Gastroesophageal sphincter (tissue), 4 donors: ENCODE measurements at places on chromosomes 1 and 21.

DNA sequence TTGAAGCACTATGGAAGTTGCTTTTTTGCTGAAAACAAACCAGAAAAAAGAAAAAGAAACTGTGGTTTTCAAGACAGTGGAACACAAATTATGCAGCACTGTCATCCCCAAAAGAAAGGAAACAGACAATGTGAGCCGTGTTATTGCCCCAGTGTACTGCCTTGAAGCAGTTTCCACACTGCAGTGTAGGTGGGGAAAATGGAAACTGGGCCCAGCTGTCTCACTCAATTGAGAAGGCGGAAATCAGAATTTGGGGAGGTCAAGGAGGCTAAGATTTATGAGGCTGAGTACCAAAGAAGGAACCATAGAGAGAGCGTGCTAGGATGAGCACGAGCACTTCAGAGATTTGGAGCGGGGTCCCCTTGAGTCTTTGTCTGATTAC lies 55.5 kb downstream of the MPZL1 start:
- ATAC-seq: no peak

DNA sequence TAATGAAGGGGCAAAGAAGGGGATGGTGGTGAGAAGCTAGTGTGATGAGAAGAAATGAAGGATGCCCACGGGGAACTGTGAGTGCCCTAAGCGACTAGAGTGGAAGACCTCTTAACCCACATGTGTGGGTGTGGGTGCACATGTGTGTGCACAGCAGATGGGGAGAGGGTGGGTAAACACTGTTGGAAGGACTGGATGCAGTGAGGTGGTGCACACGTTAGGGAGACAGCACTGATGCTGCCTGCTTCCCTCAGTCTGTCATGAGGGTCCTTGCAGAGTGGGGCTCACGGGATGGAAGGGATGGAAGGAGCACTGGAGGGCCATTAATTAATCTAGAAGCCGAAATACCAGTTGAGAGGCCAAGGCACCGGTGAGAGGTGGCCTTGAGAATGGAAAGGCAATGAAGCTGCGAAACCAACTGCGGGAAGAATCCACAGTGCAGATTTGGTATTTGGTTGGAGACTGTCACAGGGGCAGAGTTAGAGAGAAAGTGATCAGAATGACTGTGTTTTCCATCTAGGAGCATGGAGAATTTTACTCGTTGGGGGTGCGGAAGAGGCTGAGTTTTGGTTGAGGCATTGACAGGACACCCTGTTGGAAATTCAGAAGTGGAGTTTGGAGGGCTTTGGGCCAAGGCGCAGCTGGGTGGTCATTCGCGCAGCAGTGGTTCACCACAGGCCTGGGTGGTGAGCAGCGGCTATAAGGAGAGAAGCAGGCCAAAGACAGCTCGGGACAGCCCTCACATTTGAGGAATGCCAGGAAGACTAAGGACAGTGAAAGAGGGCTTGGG lies 15.8 kb downstream of the RCSD1 start:
- ATAC-seq: no peak

GRCh38 chr1:20423169-20423795 lies 62.7 kb downstream of the CAMK2N1 start:
- ATAC-seq: no peak

GRCh38 chr1:16122916-16123315 lies 33.0 kb downstream of the EPHA2 start:
- ATAC-seq: no peak

DNA sequence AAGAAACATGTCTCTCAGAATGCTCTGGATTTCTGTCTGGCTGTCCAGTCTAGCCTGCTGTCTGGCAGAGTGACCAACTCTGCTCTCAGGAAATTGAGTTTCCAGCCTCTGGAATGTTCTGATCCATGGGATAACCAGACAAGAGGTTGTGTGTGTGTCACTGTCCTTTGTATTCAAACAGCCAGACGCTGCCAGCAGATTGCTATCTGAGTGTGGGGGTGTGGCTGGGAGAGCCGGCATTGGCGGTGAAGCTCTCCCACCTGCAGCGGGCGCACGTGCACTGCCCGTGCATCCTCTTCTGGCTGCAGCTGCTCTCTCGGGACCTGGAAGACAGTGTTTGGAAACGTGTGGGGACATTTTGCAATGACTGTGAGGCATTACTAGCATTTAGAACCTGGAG lies 26.1 kb downstream of the PKP1 start:
- ATAC-seq: peak; percentile 63

DNA sequence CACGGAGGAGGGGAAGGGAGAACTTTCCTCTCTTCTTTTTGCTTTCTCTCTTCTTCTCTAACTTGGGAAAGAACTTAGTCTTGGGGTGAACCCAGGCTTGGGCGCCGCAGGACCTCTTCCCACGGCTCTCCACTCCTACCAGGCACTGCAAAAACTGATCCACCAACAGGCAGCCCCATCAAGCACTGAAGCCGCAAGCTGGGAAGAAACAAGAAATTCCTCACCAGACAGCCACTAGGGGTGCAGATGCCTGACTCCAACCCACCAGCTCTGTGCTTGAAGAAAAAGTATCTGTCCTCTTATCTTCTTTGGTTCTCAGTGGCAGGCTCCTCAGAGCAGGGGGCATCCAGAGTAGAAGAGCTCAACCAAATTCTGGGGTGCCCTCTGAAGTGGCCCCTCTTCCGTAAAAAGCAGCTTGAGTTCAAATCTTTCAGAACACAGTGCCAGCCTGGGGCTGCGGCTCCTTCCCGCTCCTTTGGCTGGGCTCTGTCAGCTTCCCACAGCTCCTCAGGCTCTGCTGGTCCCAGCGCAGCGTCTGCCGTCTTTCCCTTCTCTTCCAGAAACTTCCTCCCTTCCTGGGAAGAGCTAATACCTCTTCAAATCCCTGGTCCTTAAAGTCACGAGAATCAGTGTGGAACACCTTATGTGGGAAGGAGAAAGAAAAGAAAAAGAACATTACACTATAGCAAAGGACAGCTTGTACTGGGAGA lies 2.4 kb downstream of the SLC41A1 start:
- ATAC-seq: no peak

DNA sequence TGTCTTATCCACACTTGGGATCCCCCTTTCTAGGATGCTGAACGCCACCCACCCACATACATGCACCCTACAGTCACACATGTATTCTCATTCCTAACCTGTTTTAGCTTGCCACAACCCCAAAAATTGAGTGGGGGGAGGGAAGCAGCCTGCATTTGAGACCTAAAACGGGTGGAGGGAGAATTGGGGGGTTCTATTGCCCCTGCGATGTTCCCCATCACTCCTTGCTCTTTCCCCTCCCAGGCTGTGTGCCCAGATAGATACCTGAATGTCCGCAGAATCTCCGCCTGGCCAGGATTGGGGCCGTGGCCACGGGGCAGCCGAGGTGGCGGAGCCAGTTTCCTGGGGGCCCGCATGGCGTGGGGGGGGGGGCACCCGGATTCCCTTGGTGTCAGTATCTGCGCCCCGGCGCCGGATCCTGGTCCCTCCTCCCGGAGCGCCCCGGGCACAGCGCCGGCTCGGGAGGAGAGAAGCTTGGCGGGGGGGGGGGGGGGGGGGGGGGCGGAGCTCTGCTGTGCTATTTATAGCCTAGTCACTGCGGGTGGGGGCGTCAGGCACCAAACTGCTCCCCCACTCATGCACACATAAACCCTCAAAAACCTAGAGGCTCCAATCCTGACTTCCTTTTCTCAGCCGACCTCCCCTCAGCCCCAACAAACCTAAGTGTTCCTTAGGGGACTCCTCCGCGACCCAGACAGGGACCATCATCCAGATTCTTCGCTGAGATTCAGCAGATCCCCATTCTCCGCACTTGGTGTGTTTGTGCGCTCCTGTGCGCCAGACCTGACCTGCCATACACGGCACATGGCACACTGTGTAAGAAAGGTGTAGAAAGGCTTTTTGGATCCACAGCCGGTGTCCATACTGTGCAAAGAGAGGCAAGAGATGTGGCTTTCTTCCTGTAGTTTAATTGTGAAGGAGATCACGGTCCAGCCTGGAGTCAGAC lies 1.9 kb downstream of the ANKRD34A start:
- ATAC-seq: no peak

DNA sequence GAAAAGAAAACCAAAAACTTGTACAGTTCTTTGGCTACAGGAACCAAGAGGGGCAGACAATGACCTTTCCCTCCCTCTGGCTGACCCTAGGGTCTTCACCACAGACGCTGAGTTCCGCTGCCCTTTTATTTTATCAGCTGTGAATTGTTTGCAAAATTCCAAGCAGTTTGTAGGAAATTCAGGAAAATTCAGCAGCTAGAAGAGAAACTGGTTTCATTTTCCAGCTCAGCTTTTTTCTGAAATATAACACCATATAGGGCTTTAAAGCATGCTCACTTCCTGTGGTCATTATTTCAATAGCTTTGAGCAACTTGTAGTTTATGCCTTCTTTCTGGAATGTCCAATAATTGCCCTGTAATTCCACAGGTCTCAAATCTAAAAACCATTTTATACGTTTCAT lies 5.5 kb upstream of the PIK3R3 start:
- ATAC-seq: no peak

DNA sequence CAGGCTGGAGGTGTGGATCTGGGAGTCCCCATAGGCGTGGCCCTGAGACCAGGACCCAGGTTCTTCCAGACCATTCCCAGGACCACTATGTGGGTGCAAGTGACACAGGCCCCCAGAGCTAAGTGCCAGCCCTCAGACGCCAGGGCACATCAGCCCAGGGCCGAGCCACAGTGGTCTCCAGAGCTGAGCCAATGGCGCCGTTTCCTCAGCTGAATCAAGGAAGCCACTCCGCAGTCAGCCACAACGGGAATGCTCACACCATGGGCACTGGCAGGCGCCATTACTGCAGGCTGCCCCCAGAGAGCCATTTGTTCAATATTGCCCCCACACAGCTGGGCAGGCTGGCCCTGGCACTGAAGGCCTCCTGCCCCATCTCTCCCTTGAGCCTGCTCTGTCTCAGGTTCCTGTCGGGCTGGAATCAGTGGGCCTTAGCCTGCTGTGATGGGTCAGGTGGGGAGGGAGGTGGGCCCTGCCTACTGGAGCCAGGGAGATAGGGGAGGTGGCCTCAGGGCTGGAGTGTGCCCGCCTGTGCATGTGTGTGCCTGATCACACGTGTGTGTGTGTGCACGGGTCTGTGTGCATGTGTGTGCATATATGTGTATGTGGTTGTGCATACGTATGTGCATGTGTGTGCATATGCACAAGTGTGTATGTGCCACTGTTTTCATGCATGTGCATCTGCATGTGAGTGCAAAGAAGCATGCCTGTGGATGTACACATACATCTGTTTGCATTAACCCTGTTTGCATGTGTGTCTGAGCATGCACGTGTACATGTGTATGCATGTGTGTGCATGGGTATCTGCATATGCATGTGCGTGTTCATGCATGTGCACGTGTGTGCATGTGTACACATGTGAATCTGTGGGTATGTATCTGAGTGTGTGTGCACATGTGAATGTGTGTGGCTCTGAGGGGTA lies 6.1 kb downstream of the GJC2 start:
- ATAC-seq: no peak

DNA sequence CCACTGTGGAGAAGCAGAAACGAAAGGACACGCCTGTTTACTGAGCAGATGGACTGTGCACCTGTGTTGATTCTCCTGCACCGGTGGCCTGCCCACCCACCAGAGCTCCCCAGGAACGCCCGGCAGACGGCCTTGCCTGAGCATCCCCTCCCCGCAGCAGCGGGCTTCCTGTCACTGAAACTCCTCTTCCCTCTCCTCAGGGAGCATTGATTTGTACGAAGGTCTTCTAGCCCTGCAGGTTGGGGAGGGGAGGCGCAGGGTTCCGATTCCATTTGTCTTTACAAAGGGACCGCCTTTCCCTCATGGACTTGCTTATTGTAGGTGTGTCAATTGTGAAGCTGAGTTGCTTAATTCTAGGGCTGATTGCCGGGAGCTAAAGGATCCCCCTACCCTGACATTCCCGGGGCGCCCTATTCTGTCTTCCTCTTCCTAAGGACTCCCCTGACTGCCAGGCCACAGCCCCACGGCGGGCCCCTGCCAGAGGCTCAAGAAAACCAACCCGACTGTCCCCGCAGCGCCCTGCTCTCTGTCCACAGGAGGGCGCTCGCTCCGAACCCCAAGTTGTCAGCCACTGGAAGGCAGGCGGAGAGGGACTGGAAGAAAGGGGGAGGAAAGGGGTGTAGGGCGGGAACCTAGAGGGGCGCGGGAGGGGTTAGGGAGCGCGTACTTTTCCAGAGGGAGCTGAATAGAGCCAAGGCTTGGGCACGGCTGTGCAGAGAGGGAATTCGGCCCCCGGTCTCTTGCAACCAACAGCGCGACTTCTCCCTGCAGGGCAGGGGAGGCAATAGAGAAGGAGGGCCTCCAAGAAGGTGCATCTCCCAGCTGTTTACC lies 2.8 kb downstream of the S100A6 start:
- peak; percentile 60 for ATAC-seq

DNA sequence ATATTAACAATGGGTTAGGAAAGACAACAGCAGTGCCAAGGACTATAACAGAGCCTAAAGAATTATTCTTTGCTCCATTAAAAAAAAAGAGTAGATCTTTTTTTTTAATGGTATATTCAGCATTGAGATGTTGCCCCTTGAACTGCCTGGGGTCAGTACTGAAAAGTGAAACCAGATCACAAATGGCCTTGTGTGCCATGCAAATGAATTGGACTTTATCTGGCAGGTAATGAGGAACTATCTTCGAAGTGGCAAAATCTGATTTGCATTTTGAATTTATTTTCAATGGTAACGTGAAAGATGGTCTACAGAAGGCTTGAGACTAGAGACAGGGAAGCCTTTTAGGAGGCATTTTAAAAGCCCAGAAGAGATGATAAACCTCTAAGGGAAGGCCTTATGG lies 21.4 kb upstream of the PKN2 start:
- no peak for ATAC-seq

DNA sequence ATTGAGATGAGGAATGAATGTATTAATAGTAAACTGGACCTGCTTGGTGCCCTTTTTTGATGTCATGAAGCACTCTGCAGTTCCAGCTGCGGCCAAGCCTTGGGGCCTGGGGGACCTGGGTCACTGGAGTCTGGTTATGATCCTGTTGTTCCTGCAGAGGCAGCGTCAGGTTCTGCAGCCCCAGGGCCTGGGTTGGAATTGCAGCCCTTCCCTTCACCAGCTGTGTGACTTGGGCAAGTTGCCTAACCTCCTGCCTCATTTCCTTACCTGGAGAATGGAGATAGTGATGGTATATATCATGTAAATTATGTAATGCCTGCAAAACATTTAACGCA lies 9.1 kb upstream of the ATP5PO start:
- no peak for ATAC-seq
